Aortic smooth muscle cell (primary cell): ENCODE measurements at places on chromosomes 6 and 20. TPM values are rescaled to one million over a fixed set of nuclear protein-coding genes. Genes with fewer than 3 reads are reported as not detected.

TP53TG5 gene
- 0.19 TPM in 1 of 2 replicates, not detected in the other for total RNA-seq

VAPB gene
- total RNA-seq = 13.5 and 22.5 TPM in 2 replicates

TNFRSF6B gene
- total RNA-seq = 4.5 and 7.0 TPM in 2 replicates

EDN1 gene
- total RNA-seq = 5.2 and 28.5 TPM in 2 replicates

PXDC1 gene
- total RNA-seq = 49.0 and 49.4 TPM in 2 replicates

HSF2 gene
- total RNA-seq = 14.8 and 16.9 TPM in 2 replicates

NEDD9 gene
- total RNA-seq = 4.6 and 5.5 TPM in 2 replicates

BMP5 gene
- total RNA-seq = not detected in 2 replicates

TBX18 gene
- total RNA-seq = 31.6 and 34.4 TPM in 2 replicates

FAM209B gene
- total RNA-seq = not detected in 2 replicates

QKI gene
- 113 and 128 TPM in 2 replicates for total RNA-seq

BANF2 gene
- total RNA-seq = not detected in 2 replicates

SLC35D3 gene
- not detected in 2 replicates for total RNA-seq
